Gastrocnemius medialis (tissue), 4 donors: ENCODE measurements at places on chromosomes 1 and 21.

DNA sequence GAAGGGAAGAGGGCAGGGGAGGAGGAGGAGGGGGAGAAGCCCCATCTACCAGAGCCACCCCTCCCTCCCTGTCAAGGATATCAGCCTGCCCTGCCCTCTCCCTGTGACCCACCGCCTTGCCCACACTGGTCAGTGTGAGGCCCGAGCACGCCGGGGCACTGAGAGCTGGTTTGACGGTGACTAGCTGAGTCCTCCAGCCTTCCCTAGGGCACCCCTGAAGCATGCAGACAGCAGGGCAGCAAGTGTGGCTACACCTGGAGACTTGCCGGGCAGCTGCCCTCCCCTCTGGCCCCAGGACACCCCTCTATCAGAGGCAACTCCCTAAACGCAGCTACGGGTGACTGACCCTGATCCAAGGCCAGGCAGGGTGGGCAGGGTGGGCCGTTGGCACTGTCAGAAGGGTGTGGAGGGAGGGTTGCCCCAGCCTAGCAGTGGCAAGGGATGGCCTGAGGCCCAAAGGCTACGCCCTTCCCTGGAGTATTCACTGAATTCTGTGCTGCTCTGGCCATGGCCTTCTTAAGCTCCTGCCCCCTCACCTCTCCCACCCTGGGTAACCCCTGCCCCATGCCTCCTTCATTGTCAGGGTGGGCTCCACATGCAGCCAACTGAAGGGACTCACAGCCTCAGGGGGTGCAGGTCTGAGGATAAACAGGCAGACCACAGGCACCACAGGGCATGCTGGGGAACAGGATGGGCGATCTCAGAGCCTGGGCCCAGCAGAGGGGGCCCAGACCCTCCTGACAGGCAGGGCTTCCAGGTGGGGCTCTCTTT is 19.6 kb downstream of the WNT9A start:
- no peak for DNase-seq

GRCh38 chr1:33524586-33524985 is 52.1 kb downstream of the ZSCAN20 start:
- DNase-seq, result no peak

GRCh38 chr1:225453797-225454648 is 26.2 kb upstream of the LBR start:
- no peak for DNase-seq

DNA sequence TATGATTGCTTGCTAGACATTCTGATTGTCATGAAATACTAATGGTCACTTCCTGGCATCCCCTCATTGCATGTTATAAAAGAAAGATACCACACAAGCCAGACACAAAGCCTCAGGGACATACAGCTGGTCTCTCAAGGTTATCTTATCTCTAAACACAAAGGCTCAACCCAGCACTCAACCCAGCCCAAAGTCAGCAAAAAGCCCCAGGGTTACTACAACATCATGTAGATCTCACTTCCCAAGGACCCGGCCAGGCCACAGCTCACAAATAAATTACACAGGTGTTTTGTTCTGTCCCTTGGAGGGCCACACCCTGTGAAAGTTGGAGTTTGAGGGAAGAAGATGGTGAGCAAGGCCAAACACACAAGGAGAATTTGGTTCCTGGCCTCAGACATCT is 109.7 kb upstream of the BARHL2 start:
- DNase-seq, result no peak

- DNase-seq, result no peak
These were observed 362.4 kb upstream of the PKN2 start for GRCh38 chr1:88321706-88322105.

GRCh38 chr1:67532452-67533216 is 102.4 kb upstream of the SERBP1 start:
- peak; percentile 8 for DNase-seq

GRCh38 chr1:157870490-157870889 is 28.9 kb upstream of the CD5L start:
- no peak for DNase-seq

GRCh38 chr1:223355699-223356098 is 8.3 kb downstream of the SUSD4 start:
- no peak for DNase-seq

DNA sequence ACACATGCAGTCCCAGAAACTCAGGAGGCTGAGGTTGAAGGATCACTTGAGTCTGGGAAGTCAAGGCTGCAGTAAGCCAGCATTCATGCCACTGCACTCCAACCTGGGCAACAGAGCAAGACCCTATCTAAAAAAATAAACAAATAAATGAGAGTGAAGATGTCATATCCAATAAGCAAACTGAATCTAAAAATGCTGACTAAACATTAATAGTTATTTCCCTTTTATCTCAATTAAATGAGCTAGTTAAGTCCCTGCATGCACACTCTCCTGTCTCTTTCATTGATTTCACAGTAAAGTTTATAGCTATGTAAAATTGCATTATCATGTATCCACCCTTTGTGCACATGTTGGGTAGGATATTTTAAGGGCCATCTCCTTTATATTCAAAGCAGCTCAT is 81.1 kb upstream of the L1TD1 start:
- no peak for DNase-seq

DNA sequence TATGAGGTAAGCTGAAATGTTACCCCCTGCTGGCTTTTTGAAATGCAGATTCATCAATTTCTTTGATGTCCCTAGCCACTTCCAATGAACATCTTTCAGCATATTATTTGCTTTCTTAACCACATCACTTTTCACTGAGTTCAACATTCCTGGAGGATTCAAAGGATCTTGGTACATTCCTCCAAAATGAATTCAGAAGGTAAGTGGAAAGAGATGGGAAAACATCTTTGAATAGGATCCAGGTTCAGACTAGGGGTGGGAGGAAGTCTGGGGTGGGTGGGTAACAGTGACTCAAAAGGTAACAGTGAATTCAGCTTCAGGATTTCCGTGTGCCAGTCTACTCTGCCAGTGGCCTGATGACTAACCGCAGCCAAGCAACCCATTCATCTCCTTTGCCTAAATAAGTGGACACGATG is 180.7 kb downstream of the ZC3H11B start:
- DNase-seq, result no peak

DNA sequence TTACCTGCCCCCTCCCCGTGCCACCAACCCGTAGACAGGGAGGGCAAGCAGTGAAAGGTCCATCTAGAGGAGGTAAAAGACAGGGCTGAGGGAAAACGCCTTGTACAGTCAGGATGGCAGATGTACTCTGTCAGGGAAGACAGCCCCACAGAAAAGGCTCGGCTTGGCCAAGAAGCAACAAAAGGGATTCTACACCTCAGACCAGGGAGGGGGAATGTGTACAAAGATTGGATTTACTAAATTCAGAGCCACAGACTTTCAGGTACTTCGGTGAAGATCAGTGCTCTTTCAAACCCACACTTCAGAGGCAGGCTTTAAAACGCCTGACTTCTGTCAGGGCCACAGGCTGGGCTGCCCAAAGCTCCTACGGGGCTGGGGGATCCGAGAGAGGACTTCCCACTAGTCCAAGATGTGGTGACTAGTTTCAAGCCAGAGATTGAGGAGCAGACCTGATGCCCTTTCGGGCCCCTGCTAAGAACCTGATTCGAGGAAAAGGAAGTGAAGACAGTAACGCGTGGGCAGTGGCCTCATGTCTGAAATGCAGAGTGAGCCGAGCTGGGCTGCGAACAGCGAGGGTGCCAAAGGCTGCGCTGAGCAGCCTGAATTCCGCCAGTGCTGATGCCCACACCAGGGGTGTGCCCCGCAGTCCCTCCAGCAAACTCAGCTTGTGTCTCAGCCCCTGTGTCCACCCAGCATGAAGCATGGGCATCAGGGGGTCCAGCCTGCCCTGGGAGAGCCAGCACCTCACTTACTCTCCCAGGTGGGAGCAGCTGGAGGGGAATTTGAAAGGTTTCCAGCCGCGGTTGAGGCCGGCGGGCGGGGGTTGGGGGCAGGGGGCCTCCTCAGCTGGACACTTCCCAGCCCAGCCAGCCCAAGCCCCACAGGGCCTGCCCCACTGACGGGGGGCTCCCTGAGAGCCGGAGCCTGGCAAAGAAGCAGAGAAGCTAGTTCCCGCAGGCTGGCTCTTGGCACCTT is 36.2 kb downstream of the KIAA1614 start:
- DNase-seq, result no peak
